K562 (cell line): ENCODE measurements at places on chromosomes 5 and 9. TPM values are rescaled to one million over a fixed set of nuclear protein-coding genes. Genes with fewer than 3 reads are reported as not detected.
A peak's percentile ranks its signal among the peaks of the same experiment; 100 is the strongest.

DNA sequence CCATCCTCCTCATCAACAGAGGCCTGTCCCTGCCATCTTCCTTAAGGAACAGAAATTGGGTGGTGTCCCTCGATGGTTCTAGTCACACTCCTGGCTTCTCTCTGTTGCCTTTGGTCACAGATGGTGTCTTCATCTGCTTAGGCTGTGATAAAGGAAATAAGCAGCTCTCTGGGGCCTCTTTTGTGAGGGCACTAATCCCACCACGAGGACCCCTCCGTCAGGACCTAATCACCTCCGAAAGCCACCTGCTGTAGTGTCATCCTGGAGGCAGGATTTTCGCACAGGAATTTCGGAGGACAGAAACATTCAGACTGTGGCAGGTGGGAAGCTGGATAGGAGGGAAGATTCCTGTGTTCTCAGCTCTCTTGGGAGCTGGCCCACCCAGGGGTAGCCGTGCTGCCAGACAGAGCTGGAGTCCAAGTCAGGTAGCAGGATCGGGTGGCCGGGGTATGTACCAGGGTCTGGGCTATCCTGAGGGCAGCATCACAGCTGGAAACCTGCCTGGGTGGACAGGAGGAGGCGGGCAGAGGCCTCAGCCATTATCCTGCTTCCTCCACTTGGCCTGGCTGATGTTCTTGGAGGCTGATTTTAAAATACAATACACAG lies 59.5 kb downstream of the ANKRD33B start:
- H3K4me3 ChIP-seq: no peak overlapping the region
- DNase-seq: no peak
- no peak overlapping the region for H3K27ac ChIP-seq
- H3K27me3 ChIP-seq: peaks cover 26% of the 10 kb centered on the region

GRCh38 chr5:173729079-173729765 lies 112.8 kb upstream of the BOD1 start:
- no peak overlapping the region for H3K27ac ChIP-seq
- no peaks in the 10 kb centered on the region for H3K27me3 ChIP-seq
- no peak overlapping the region for H3K4me3 ChIP-seq
- H3K4me1 ChIP-seq: peaks cover 11% of the 10 kb centered on the region; the same call in 1 of the 2 replicates
- H3K36me3 ChIP-seq: no peaks in the 10 kb centered on the region

DNA sequence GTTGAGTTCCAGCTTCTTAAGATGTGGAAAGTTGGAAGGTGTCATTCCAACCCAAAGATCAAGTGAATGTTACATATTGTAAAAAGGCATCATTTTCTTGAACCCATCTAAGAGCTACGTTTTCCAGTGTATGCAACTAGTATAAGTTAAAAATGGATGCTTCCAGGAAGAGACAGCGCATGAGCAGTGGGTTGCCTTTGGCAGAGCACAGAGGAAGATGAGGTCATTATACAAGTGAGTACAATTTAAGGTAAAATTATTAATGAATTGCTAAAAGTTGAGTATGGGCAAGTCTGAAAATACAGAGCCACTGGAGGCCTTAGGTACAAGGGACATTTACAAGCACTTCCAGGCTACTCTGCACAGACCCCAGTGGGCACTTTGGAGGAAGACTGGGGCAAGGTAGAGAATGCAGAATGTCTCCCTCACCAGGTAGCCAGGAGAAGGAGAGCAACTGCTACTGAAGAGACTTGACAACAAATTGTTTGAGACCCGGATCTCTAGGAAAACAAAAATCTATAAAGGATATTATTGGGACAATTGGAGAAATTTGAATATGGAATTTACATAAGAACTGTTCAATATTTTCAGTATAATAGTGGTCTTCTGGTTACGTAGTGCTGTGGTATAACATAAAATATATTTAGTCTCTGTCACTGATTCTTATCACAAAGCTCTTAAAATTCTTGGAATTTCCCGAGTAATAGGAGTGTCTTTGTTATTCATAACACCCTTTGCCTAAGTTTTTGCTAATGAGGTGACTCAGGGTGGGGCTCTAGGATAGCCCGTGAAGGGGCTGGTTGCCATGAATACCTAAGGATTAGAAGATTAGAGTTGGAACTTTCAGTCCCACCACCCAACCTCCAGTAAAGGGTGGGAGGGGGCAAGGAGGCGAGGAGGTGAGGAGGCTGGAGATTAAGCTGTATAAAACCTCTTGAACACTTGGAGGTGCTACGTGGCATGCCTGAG lies 129.9 kb upstream of the FER start:
- no peaks in the 10 kb centered on the region for H3K36me3 ChIP-seq
- no peak for DNase-seq
- no peak overlapping the region for H3K4me3 ChIP-seq
- peaks cover 3% of the 10 kb centered on the region; the same call in 1 of the 2 replicates for H3K27me3 ChIP-seq
- H3K4me1 ChIP-seq: no peaks in the 10 kb centered on the region

GRCh38 chr9:20319641-20320337 lies 302.5 kb downstream of the MLLT3 start:
- DNase-seq: no peak
- H3K27me3 ChIP-seq: no peaks in the 10 kb centered on the region
- no peak overlapping the region for H3K4me3 ChIP-seq
- H3K4me1 ChIP-seq: no peaks in the 10 kb centered on the region

INSYN2B gene
- polyA plus RNA-seq: not detected in 2 replicates

DNA sequence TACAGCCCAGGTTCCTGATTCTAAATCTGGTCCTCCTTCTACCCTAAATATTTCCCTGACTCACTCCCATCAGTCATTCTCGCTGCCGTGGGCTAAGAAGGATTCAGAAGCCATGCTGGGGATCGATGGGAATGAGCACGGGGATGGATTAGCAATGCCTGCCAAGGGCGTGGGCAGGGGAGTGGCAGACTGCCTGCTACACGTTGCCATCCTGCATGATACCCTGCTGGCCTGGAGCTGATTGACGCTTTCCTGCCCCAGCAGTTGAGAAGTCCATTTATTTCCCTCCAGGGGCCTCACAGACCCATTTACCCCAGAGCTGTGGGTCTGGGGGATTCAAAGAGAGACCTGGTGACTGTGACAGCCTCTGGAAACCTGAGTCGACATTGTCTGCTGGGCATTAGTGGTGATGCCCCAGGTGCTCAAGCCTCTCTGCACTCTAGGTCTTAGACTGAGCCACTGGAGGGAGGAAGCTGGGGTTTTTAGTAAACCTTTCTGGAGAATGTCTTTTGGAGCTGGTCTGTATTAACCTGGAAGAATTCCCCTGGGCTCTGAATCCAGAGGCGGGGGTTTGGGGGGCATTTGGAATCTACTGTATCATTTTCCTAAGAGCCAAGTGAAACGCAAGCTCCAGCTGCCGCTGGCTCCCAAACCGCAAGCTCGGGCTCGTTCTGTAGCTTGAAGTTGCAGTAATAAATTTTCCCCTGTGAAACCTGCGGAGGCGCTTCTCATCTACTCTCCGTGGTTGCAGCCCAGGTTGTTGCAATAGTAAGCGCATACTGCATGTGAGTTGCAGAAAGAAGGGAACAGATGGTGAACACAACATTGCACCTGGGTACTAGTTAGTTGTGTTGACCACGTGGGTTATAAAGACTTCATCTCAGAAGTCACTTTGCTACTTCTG lies 76.3 kb upstream of the RAPGEF1 start:
- no peaks in the 10 kb centered on the region for H3K36me3 ChIP-seq
- no peak overlapping the region for H3K27ac ChIP-seq
- H3K4me3 ChIP-seq: no peak overlapping the region
- no peaks in the 10 kb centered on the region for H3K4me1 ChIP-seq
- DNase-seq: no peak

GRCh38 chr5:111719773-111720172 lies 37.2 kb downstream of the NREP start:
- no peak overlapping the region for H3K27ac ChIP-seq
- no peaks in the 10 kb centered on the region for H3K4me1 ChIP-seq
- H3K36me3 ChIP-seq: no peaks in the 10 kb centered on the region
- DNase-seq: no peak

DNA sequence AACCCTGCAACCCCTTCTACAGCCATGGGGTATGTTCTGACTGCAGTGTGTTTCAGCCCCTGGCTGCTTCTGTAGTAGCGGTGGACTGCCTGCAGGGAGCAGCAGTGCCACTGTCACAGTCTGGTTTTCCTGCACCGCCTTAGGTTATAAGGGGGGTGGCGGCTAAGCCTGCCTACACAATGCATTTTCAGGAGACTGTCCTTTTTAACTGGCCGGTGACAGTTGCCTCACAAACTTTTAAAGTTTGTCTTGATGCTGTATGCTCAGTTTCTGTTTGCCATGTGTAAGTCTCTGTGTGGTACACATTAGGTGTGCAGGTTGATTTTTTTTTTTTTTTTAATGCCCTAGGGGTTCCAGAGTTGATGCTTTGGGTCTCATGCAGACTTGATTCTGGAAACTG lies 53.0 kb downstream of the NUP214 start:
- no peaks in the 10 kb centered on the region for H3K27me3 ChIP-seq
- H3K4me1 ChIP-seq: peaks cover 11% of the 10 kb centered on the region
- H3K36me3 ChIP-seq: peaks cover 97% of the 10 kb centered on the region
- no peak overlapping the region for H3K27ac ChIP-seq
- H3K4me3 ChIP-seq: no peak overlapping the region

IFNA2 gene
- polyA plus RNA-seq: not detected in 2 replicates

- no peaks in the 10 kb centered on the region; the same call in 1 of the 2 replicates for H3K4me1 ChIP-seq
- no peaks in the 10 kb centered on the region for H3K36me3 ChIP-seq
- peak; percentile 5 for DNase-seq
- no peak within 1 kb of the TSS for H3K4me3 ChIP-seq
- no peak within 1 kb of the TSS for H3K27ac ChIP-seq
- H3K27me3 ChIP-seq: no peaks in the 10 kb centered on the region
Measured at GRCh38 chr5:138874771-138875551, at the start of gene LRRTM2. LRRTM2 (minus strand) TSS chr5:138875335; CDS start chr5:138874911, 424 bp downstream.

C5orf58 gene
- polyA plus RNA-seq: 4.9 and 5.4 TPM in 2 replicates

GRCh38 chr5:33306758-33307157 lies 134.0 kb upstream of the TARS1 start:
- DNase-seq: no peak
- H3K4me1 ChIP-seq: no peaks in the 10 kb centered on the region
- H3K27me3 ChIP-seq: no peaks in the 10 kb centered on the region
- no peak overlapping the region for H3K27ac ChIP-seq

DNA sequence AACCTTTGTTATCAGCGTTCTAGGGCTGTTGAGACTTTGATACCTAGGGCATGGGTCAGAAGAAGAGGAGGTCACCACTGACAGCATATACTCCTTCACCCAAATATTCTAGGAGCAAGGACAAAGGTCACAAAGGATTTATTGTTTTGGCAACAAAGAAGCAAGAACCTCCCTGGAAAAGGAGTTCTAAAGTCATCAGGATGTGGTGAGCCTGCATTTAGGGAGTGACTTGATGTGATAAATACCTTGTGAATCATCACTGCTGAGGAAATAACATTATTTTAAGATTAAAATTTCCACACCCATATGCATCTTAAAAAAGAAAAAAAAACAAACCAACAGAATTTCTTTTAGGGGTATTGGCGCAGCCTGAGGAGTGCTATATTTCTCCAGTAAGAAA lies 13.9 kb downstream of the IFNA1 start:
- no peak overlapping the region for H3K4me3 ChIP-seq
- H3K36me3 ChIP-seq: no peaks in the 10 kb centered on the region
- no peak overlapping the region for H3K27ac ChIP-seq
- no peaks in the 10 kb centered on the region for H3K4me1 ChIP-seq

DNA sequence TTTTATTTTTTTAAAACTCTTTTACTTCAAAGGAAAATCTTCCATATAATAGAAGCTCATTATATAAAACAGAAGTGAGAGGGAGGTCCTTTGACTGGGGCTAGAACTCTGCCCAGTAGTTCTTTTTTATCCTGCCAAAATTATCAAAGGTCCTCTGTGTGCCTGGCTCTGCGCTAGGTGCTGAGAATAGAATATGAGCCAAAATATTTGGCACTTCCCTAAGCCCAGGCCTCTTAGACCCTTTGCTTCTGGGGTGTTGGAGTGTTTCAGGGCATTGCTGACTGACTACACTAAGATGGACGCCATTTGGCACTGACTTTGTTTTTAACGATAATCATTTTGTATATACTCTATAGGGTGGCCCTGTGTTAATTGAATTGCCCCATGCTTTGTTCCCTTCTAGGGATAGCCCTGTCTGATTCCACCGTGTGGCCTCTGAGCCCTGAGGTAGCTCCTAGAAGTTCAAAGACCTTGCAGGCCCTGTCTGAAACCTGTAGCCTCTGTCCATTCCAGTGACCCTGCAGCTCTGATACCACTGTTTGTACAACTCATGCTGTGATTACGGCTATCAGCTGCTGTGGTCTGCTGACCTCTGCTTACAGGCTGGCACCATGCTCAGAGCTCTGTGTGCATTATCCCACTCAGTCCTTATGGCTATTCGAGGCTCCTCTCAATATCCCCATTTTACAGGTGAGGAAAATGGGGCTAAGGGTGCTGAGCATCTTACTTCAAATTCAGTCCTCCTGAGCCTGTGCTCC lies 84.3 kb upstream of the SHB start:
- no peaks in the 10 kb centered on the region for H3K4me1 ChIP-seq
- no peak for DNase-seq
- peaks cover 15% of the 10 kb centered on the region for H3K27me3 ChIP-seq
- no peak overlapping the region for H3K4me3 ChIP-seq
- no peak overlapping the region for H3K27ac ChIP-seq
- H3K36me3 ChIP-seq: no peaks in the 10 kb centered on the region

DNA sequence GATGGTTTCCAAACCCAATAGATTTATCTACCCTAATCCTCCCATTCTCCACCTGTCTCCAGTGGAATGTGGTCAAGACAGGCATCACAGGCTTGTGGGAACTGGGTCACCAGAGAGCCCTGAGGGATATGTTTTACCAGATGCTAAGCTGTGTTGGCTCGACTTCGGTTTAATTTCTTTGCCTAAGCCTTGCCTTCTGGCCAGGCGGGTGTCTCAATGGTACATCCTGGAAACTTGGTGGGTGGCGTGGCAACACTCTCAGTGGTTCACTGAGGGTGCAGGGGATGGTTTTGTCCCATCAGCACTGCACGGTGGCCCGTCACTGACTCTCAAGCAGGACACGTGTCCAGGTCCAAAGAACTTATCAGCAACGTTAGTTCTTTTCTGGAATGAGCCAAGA lies 192.2 kb downstream of the TENT4A start:
- no peaks in the 10 kb centered on the region for H3K36me3 ChIP-seq
- H3K27ac ChIP-seq: no peak overlapping the region
- H3K4me1 ChIP-seq: no peaks in the 10 kb centered on the region
- peaks cover 17% of the 10 kb centered on the region for H3K27me3 ChIP-seq

DNA sequence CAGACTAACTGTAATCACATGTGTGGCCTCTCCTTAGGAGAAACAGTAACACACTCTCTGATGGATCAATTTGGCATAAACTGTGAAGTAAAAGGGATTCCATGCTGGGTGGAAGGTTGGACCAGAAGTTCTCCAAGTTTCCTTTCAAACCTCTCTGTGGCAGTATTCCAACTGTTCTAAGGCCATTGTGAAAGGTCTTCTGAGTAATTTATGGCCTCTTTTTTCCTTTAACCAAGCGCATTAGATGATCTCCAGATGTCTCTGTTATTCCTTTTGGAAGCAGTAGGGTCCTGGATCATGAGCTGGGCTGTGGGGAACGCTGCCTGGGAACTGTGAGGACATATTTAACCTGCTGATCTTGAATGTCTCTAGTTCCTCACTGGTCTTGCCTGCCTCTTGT lies 80.6 kb upstream of the IL6ST start:
- H3K27me3 ChIP-seq: no peaks in the 10 kb centered on the region
- H3K4me3 ChIP-seq: no peak overlapping the region
- H3K27ac ChIP-seq: no peak overlapping the region
- H3K36me3 ChIP-seq: no peaks in the 10 kb centered on the region

- no peaks in the 10 kb centered on the region for H3K4me1 ChIP-seq
- DNase-seq: no peak
- no peaks in the 10 kb centered on the region for H3K27me3 ChIP-seq
- no peak overlapping the region for H3K4me3 ChIP-seq
- H3K36me3 ChIP-seq: no peaks in the 10 kb centered on the region
Measured at GRCh38 chr5:63323926-63324325, 638.3 kb downstream of the HTR1A start.

FBP1 gene
- not detected in 2 replicates for polyA plus RNA-seq
